Activated CD4-positive, alpha-beta T cell treated with anti-CD3 and anti-CD28 coated beads, Interleukin-2, amount 10 ng/mL, durations not matched to agents 24 days and 14 days (primary cell): ENCODE measurements at places on chromosomes 4 and X.
A peak's percentile ranks its signal among the peaks of the same experiment; 100 is the strongest.

GRCh38 chr4:8274765-8275547 lies 5.4 kb downstream of the HTRA3 start:
- no peak for DNase-seq

DNA sequence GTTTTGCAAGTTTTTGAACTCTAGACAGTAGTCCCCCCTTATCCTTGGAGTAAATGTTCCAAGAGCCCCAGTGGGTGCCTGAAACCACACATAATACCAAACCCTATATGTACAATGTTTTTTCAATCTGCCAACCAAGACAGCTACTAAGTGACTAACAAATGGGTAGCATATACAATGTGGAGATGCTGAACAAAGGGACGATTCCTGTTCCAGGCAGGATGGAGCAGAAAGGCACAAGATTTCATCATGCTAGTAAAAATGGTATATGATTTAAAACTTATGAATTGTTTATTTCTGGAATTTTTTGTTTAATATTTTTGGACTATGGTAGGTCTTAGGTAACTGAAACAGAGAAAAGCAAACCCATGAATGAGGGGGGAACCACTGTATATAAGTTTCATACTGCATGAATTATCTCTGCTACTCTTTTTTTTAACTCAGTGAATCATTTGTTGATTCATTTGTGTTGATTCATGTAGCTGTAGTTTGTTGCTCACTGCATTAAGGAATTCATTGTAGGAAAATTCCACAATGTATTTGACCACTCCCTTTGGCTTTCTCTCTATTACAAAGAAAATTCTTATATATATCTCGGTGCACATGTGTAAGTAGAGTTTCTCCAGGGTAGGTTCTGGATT lies 21.9 kb upstream of the ANXA3 start:
- no peak for DNase-seq

DNA sequence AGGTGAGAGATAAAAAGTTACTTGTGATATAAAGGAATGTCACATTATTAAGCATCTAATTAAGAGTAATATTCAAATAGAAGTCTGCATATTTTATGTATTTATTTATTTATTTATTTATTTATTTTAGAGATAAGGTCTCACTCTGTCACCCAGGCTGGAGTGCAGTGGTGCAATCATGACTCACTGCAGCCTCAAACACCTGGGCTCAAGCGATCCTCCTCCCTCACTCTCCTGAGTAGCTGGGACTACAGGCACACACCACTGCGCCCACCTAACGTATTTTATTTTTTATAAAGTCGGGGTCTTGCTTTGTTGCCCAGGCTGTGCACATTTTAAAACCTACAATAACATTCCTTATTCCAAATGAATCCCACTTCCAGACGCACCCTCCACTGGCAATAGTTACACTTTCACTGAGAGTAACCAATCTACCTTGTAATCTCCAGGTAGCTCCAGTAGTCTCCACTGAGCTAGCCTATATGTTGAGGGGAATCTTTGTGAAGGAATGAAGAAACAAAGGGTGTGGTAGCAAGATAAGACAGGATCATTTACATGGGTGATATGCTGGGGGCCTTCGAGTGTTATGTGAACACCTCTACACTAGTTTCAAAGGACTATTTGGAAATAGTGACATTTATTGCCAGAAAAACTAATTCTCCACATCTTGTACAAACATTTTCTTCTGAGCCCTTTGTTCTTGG lies 11.9 kb downstream of the SH3D19 start:
- DNase-seq = no peak

- peak; percentile 82 for DNase-seq
Observed at GRCh38 chrX:44344194-44344593, 722 bp upstream of the EFHC2 start.

DNA sequence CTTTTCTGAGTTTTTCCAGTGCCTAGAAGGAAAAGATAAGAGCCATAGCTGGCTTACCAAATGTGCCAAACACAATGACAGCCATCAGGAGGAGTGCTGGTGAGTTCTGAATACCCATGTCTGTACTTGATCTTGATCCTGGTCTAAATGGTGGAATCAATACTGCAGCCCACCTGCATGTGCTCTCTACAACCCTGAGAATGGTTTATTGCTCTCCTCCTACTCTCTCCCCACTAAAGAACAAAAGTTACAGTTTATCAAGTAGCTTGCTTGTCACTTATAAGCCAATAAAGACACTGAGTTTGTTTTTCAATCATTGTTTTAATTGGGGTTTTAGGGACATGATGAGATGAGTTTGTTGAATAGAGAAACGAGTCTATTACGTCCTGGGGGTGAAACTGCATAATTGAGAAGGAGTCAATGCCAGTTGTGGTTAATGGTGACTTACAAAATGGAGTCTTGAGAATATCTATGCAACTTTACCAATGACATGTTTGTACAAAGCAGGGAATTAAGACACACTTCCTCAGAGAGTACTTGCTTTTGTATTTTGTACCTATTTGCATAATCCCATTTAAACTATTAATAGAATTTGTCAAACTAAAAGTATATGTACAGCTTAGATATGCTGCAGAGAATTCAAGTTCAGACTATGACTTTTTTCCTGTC lies 20.8 kb upstream of the CXCL3 start:
- no peak for DNase-seq

GRCh38 chr4:102295153-102295862 lies 50.0 kb downstream of the SLC39A8 start:
- no peak for DNase-seq

- DNase-seq = peak; percentile 86
Observed at GRCh38 chr4:2934077-2934812, 29.0 kb downstream of the NOP14 start.

DNA sequence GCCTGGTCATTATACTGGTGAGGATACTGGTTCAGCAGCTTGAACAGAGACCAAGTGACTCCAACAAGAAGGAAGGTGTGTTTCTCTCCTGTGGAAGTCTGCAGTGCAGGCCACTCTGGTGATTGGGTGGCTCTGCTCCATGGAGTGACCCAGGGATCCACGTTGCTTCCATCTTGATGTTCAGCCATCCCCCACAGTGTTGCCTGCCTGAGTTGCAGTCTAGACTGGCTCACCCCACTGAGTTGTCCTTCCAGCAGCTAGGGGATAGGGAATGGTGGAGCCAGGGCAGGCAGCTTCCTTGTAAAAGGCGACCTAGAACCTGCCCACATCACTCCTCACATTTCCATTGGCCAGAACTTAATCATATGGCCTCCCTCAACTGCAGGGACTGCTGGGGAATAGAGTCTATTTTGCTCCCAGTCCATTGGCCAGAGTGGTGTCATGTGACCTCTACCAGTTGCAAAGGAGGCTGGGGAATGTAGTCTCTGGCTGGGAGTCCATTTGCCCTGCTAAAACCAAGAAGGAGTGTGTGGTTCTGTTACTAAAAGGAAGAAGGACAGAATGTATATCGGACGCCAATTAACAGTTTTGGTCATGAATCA lies 8.0 kb downstream of the MAN2B2 start:
- peak; percentile 68 for DNase-seq

DNA sequence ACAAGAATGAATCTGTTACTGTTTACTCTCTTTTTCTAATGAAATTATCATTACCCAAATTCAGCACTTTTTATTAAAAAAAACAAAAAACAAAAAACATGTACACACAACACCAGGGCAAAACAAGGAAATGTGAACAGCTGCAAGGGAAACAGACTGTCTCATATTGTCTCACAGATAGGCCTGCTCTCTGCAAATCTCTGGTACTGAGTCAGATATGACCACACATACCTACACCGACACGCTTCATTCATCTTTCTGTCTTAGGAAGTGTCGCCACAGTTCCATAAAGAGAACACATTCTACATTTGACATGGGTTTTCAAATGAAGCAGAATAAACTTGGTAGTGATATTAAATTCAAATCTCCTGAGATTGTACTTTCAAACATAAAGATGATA lies 92.2 kb upstream of the GPR34 start:
- no peak for DNase-seq

DNA sequence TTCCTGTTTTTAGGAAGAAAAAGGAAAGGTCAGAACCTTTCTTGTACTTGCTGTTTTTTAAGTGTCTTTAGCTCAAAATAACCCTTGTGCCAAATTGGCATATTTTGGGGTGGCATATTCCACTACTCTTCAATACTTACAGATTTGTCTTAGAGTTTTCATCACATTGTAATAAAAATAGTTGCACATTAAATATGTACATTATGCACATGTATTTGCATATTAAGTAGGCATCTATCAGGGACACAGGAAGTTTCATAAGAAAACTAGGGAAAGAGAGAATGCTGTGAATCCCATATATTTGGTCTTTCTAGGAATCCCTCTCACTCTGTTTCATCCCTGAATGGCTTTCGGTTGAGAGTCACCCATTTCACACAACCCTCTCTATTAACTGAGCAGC lies 139.6 kb downstream of the LARP7 start:
- DNase-seq = no peak

- no peak for DNase-seq
Observed at GRCh38 chr4:64766565-64766964, 357.3 kb upstream of the TECRL start.

DNA sequence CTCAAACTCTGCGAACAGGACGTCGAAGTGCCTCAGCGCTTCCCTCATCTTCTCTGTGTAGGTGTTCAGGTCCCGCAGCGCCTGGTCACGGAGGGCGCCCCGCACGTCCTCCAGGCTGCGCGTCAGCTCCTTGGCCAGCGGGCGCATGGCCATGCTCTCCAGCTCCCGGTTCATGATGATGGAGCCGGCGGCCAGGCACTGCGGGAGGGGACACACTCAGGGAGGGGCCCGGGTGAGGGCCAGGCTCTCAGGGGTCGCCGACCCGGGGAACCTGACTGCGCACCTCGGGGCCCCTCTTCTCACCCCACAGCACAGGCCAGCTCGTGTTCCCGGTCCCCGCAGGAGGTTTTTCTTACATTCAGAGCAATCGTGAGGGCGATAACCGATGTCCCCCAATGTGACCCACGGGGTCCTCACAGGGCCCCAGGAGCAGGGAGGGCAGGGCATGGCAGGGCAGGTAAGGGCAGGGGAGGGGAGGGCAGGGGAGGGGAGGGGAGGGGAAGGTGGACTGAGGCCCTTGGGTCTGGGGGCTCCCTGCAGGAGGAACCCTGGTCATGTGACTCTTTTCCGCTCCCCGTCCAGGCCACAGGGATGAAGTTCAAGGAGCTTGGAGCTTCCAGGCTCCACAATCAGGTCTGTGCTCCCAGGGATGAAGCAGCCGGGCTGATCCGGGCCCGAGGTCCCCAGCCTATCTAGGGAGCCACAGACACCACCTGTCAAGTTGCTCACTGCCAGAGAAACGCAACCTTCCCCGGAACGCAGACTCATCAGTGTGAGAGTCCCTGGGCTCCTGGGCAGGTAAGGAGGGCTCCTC lies 77.8 kb upstream of the MXD4 start:
- no peak for DNase-seq

DNA sequence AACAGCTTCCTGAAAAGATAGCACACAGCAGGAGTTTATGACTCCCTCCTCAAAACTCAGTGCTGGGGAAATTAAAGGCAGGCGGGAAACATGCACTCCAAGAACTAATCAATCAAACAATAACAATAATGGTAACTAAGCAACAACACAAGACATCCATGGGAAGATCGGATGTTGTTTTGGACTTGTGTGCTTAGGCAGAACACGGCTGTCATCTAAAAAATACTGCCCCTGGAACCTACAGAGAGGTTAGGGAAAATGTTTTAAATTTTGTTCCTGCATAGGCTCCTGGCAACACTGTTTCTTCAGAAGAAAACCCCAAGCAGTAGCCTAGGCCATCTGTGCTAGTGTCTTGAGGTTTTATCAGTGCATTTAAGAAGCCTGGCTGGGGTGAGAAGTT lies 1378.2 kb downstream of the STIM2 start:
- DNase-seq = no peak

DNA sequence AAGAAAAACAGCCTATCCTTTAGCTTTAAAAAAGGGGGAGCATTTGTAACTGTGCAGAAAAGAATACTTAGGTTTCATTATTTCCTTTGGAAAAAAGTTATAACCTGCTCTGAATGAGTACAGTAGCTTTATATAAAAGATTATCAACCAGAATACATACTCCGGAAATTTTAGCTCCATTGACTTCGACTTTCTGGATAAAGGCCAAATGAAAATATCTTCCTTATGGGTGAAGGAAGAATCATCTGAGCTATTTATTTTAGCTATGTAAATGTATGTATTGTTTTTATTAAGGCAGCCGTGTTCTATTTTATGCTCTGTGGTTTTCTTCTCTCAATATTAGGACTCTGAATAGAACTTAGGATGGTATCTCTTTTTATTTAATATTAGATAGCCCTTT lies 69.0 kb upstream of the ETNPPL start:
- DNase-seq = no peak

DNA sequence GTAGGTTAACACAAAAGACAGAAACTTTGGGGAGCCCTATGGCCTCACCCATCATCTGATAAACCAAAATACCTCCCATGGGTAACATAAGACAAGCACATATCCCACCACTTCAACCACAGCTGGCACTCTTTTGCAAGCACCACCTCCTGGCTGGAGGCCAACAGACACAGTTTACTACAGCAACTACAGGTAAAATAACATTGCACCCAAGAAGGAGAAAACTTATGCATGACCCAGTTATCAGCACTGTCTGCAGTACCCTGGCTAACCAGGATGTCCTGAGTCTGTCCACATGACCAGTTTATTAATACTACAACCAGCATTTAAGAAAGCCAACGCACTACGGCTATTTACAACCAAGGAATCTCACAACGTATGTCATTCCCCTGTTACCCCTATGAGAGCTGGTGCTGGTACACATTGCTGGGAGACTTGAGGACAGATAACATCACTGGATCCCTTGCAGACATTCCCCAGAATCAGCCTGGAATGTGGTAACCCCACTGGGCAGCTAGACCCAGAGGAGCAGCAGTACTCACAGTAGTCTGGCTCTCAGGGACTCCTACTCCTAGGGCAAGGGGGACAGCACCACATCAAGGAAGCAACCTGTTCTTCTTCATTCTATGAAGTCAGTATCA lies 32.0 kb downstream of the ELF2 start:
- no peak for DNase-seq

GRCh38 chrX:119132316-119132715 lies 4.7 kb upstream of the KIAA1210 start:
- no peak for DNase-seq

- no peak for DNase-seq
Observed at GRCh38 chr4:99825272-99825671, 8.6 kb downstream of the DAPP1 start.

GRCh38 chr4:78749972-78750727 lies 26.0 kb upstream of the BMP2K start:
- DNase-seq = no peak

GRCh38 chr4:153804722-153805121 lies 15.8 kb upstream of the SFRP2 start:
- DNase-seq = no peak

- no peak for DNase-seq
Observed at GRCh38 chr4:52126966-52127365, 75.9 kb downstream of the SPATA18 start.

DNA sequence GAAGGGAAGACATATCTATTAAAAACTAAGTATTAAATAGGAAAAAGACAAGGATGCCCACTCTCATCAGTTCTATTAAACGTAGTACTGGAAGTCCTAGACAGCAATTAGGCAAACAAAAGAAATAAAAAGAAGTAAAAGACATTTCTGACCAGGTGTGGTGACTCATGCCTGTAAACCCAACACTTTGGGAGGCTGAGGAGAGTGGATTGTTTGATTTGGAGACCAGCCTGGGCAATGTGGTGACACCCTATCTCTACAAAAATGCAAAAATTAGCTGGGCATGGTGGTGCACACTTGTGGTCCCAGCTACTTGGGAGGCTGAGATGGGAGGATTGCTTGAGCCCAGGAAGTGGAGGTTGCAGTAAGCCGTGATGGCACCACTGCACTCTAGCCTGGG lies 1071.8 kb downstream of the FAT4 start:
- no peak for DNase-seq
